ENCODE measurements at places on chromosomes 6 and 20.
A peak's percentile ranks its signal among the peaks of the same experiment; 100 is the strongest.

- DNase-seq: no peak
These were observed 14.9 kb upstream of the FAM210B start for GRCh38 chr20:56343861-56344381.

DNA sequence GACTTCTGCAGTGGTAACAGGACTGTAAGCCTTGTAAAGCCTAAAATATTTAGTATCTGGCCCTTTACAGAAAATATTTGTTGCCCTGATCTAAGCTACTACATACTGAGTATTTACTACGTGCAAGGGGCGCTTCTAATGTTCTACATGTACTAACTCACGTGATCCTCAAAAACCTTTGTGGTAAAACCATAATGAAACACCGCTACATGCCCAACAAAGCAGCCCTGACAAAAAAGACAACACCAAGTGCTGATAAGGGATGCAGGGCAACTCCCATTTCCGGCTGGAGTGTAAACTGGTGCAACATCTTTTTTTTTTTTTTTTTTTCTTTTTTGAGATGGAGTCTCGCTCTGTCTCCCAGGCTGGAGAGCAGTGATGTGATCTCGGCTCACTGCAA, 85.0 kb downstream of the SULF2 start:
- DNase-seq: no peak

DNA sequence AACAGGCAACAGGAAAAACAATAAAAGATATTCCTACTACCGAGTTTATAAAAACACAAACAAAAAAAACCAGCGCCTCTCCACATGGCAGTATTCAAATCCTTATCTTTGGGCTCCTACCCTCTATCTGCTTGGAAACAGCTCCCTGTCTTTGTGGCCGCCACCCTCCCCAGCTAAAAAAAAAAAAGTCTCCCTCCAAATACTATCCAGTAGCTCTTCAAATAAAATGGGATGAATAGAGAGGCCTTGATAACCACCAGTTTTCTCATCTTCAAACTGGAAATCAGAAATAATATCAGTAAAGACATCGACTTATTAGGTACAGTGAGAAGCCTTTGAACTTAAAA, 96.2 kb downstream of the PSMG4 start:
- DNase-seq: no peak

DNA sequence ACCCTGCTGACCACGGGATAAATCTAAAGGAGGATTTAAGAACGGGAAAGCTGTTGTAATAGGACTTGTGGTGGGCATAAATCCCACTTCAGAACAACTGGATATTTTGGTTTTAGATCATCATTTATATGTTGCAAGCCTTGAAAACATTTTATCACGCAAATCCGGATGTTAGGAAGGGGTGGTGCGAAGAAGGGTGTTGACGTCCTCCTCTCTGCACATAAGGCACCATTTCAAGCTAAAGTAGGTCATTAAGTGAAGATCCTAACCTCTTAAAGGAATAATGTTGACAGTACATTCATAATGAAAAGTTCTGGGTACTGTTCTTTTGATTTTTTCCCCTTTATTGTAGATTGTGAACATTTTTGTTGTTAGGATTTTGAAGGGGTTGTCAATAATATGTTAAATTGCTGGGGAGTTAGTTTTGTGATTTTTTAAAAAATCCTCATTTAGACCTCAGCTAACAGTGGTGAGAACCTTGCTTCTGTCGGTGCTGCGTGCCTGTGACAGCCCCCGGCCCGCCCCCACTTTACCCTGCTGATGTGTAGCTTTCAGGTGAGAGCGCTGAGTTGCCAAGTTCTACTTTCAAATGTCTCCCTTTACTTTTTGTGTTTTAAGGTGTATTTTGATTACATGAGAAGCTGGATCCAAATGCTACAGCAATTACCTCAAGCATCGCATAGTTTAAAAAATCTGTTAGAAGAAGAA, 88.8 kb downstream of the MAP3K4 start:
- DNase-seq: no peak

DNA sequence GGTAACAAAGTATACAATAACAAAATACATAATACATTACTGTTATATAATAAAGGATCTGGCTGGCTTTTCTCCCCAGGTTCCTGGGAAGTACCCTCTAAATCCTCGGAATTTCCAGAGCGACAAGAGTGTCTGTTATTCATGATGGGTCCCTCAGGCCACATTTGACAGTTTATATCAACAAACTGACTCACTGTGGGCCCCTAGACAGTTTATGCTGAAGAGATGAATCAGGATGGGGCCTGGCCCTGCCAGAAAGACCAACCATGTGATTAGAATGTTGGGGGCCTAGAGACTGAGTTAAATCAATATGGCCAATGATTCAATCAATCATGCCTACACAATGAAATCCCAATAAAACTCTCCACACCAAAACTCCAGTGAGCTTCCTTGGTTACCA, 13.5 kb downstream of the USP45 start:
- DNase-seq: no peak

DNA sequence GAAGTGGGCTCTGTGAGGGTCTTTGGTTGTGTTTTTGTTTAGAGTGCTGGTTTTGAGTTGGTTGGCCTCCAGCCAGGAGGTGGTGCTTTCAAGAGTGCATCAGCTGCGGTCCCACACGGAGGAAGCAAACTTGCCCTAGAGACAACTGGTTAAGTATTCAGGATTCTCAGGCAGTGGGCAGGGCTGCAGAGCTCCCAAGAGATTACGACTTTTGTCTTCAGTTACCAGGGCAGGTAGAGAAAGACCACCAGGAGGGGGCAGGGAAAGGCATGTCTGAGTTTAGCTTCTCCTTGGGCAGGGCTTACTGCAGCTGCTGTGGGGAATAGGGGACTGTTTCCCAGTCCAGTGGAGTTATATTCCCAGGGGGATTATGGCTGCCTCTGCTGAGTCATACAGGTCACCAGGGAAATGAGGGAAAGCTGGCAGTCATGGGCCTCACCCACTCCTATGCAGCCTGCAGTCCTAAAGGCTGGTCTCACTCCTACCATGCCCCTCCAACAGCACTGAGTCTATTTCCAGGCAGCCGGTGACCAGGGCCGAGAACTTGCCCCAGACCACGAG, 64.3 kb downstream of the TTI1 start:
- no peak for DNase-seq

GRCh38 chr20:54054516-54054915, 15.9 kb downstream of the BCAS1 start:
- no peak for DNase-seq

- no peak for DNase-seq
These were observed 29.9 kb downstream of the HS3ST5 start for GRCh38 chr6:114312931-114313330.

- DNase-seq: no peak
These were observed 16.8 kb upstream of the TCFL5 start for GRCh38 chr20:62878244-62879038.

GRCh38 chr6:1624851-1625781, 15.4 kb downstream of the FOXC1 start:
- DNase-seq: peak; percentile 79

- DNase-seq: no peak
These were observed 48.9 kb upstream of the OGFRL1 start for GRCh38 chr6:71239694-71240093.

DNA sequence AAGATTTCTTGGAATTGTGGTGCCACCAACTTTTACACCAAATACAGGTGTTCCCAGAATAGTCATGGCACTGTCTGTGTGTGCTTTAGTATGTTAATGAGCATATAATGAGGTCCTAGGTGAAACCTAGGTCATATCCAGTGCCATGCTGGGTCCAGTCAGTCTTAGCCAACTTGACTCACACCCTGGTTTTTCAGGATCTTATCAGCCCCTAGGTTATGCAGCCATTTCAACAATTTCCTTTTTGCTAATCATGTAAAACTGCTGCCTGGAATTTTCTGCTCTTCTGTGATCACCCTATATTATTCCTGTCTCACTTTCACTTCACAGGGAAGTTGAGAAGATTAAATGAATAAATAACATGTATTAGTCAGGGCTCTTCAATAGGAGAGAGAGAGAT, 23.7 kb downstream of the SDHAF4 start:
- DNase-seq: no peak

- DNase-seq: no peak
These were observed 256.1 kb upstream of the PLCB4 start for GRCh38 chr20:8812817-8813216.

GRCh38 chr6:158926414-158926813, 73.6 kb downstream of the RSPH3 start:
- no peak for DNase-seq

GRCh38 chr6:90086517-90086916, 192.2 kb downstream of the GJA10 start:
- no peak for DNase-seq

DNA sequence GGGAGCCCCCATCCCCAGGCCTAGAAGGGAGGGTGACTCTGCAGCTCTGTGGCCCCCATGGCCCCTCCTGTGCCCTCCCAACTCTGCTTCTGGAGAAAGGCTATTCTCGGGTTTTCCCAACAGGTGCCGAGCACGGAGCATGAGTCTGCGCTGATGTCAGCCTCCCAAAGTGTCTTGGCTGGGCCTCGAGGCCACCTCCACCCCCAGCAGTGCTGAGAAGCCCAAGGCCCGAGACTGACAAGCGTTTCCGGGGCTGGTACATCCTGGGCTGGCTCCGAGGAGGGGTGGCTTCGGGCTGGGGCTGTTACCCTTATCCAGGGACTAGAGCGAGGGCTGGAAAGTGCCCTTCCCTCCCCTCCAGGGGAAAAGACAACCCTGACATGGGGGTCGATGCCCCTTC, 60.2 kb upstream of the GATA5 start:
- DNase-seq: no peak

GRCh38 chr20:52425701-52426100, 234.1 kb upstream of the ZFP64 start:
- DNase-seq: no peak

DNA sequence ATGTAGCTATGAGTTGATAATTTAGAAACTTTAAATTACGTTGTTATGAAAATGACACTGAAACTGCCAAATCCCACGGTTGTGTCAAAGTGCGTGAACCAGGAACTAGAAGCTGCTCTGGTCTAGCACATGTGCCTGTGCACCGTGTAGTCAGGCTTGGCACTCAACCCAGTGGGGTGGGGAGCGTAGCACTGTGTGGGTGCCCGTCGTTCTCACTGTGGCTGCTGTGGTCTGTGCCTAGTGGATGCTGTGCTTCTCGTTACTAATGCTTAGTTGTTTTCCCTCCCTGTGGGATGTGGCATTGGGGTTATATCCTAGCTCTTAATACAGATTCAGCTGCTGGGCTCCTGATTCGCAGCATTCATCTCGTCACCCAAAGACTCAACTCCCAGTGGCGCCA, 46.2 kb upstream of the ADIG start:
- DNase-seq: no peak

DNA sequence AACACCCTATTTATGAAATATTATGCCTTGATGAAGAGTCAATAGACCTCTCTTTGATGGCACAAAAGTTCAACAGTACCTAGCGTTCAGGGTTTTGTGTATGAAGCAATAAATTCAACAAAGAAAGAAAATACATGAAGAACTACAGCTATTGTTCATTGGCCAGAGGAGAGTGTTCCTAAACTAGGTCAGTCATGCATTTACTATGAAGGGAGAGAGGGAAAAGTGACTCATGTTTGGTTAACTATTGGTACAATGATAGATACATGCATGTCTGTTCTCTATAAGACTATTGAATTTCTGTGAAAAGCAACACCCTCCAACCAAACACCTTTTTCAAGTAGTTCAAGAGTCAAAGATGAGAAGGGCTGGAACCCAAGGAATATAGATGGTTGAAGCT, 50.7 kb downstream of the CLIC5 start:
- no peak for DNase-seq

GRCh38 chr6:70527071-70527737, 39.5 kb upstream of the SDHAF4 start:
- DNase-seq: no peak

DNA sequence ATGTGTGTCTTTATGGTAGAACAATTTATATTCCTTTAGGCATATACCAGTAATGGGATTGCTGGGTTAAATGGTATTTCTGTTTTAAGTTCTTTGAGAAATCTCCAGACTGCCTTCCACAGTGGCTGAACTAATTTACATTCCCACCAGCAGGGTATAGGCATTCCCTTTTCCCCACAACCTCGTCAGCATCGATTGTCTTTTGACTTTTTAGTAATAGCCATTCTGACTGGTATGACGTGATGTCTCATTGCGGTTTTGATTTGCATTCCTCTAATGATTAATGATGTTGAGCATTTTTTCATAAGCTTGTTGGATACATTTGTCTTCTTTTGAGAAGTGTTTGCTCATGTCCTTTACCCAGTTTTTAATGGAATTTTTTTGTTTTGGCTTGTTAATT, 5.3 kb upstream of the TASP1 start:
- no peak for DNase-seq

GRCh38 chr6:17870300-17871188, 116.9 kb downstream of the KIF13A start:
- DNase-seq: no peak

DNA sequence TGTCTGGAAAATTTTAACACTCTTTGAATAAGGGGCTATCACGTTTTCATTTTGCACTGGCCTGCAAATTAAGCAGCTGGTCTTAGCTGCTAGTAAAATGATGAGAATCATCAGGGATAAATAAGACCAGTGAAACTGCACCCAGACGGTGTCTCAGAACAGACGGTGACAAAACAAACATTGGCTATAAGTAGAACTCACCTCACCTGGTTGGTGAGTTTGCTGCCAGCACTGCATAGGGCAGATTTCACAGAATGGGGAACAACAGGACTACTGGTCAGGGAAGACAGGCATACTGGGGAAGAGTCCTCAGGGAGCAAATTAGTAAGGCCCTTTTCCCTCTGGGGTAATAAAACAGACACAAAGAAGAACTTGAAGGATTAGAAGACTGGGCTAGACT, 175.9 kb upstream of the CITED2 start:
- no peak for DNase-seq

GRCh38 chr20:46302106-46302505, 6.2 kb downstream of the CDH22 start:
- DNase-seq: no peak

DNA sequence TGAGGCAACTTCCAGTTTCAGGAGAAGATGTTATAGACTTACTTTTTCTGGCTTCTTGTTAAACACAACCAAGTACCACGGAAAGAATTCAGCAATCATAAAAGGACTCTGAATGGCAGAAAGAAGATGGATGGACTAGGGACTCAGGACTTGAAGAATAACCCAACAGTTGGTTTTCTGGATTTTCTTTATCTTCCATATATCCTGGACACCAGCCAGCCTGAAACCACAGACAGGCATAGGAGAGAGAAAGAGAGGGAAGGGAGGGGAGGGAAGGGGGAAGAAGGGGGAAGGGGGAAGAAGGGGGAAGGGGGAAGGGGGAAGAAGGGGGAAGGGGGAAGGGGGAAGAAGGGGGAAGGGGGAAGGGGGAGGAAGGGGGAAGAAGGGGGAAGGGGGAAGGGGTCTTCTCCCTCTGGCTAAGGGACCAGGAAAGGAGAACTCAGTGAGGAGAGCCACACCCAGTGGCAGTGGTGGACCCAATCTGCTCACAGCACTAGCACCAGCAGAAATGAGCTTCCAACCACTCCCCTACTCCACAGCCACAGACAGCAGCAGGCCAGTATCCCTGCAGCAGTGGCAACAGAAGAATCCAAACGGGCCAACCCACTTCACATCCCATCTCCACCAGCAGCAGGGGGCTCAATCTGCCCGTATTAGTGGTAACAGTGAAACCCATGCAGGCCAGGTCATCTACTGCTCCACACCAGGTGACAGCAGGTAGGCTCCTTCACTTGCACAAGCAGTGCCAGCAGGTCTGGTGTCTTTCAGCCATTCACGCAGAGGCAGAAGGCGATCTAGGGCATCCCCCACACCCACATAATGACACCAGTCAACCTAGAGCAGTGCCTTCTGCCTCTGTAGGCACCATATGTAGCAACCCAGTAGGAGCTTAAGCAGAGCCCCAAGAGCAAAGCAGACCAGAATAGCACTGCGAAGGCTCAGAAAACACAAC, 78.6 kb downstream of the TRMT6 start:
- DNase-seq: no peak

- no peak for DNase-seq
These were observed 1.1 kb downstream of the EPB41L1 start for GRCh38 chr20:36155629-36155971.

All from coronary artery (tissue), 2 donors.